ENCODE measurements at places on chromosomes 6 and 20.

DNA sequence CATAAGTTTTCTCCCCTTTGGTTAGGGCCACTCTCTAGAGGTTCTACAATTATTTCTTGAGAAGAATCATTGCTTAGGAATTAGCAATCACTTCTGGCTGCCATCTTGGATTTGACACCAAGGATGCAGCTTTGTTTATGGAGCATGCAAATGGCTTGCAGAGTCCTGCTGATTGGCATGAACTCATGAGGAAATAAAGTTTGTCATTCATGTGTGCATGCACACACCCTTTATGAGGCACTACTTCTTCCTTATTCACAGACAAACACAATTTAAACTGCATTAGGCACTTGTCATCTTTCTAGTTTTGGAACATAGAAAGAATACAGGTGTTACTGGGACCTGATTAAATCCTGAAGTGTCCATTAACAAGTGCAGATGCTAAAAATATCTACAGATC lies 42.5 kb upstream of the HIVEP2 start:
- no peak for DNase-seq

DNA sequence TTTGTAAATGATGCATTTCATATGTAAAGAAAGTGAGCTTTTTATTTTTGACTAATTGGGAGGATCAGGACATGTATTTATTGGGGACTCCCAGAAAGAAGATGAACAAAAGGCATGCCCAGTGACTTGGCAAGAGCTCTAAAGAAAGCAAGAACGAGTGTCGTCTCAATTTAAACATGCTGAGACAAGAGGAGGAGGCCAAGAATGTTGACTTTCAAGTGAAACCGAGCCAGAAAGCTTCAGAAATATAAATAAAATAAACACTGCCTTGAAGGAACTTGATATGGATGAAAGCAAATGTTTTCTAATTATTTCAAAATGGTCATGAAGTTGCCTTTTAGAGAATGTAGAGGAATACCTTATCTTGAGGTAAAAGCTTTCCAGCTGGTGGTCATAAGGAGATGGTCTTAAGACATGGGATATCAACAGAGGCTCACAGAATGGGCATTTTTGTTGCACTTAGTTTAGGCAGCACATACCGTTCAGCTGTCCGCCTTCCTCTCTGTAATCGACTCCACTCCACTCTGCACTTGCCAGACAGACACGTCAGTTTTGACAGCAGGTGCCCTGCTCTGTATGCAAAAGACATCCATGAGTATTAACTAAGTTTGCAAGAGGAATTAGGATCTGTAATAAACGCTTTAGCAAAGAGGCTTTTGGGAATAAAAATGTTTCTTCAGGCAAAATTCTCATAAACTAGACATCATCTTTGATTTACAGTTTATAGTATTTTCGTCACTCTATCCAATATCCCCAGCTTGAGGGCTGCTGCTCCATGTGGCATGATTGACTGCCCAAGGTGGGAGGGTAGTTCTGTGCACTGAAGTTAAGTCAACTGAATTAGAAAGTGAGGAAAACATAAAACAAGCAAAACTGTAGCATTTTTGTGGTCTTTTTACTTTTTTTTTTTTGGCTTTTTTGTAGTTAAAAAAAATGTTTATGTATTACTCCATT lies 613.1 kb downstream of the PKHD1 start:
- DNase-seq = peak; percentile 11

DNA sequence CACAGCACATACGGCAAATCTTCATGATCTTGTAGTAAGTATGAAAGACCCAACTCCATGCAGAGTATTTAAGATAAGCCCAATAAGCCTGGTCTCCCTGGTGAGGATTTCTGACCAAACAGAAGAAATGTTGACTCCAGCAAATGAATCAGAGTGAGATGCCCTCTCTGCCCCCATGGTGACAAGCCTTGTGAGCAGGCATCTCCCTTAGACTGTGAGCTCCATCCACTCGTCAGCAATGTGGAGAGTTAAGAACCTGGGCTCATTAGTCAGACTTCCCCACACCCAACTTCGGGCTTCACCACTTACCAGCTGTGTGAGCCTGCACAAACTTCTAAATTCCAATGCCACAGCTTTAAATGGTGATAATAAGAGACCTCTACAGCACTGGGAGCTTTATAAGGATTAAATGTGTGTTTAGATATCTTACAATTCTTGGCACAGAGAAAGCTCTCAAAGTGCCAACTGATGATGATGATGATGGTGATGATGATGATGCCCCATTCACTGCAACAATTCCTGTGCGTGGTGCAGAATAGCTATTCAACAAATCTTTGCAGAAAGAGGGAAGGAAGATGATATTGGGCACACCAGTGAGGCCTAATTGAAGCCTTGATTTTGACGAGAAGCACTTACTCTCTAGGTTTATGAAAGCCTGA lies 253.4 kb upstream of the TAB2 start:
- no peak for DNase-seq

- DNase-seq = no peak
Measured at GRCh38 chr20:63214514-63214913, 1.4 kb downstream of the YTHDF1 start.

- no peak for DNase-seq
Measured at GRCh38 chr20:34571753-34572152, 13.2 kb downstream of the MAP1LC3A start.

DNA sequence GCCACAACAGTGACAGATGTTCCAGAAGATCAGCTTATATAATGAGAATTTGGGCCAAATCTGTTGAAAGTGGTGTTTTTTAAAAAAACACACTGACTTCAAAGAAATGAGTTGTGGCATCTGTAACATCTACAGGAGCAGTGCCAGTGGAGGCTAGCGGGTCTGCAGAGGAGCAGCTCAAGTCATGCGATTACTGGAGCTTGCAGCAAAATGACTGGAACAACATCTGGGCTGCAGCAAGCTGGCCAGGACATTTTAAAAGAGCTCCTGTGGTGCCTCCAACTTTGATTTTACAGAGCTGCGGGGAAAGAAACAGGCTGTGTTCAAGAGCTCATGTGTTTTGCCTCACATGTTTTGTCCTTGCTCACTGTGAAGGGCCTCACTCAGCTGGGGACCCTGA lies 57.2 kb downstream of the TBX18 start:
- no peak for DNase-seq

GRCh38 chr20:48404598-48404997 lies 423.2 kb downstream of the PREX1 start:
- no peak for DNase-seq

- peak; percentile 89 for DNase-seq
Measured at GRCh38 chr20:19784511-19785172, 26.6 kb downstream of the RIN2 start.

GRCh38 chr6:26354162-26354561 lies 10.8 kb upstream of the BTN3A2 start:
- no peak for DNase-seq

DNA sequence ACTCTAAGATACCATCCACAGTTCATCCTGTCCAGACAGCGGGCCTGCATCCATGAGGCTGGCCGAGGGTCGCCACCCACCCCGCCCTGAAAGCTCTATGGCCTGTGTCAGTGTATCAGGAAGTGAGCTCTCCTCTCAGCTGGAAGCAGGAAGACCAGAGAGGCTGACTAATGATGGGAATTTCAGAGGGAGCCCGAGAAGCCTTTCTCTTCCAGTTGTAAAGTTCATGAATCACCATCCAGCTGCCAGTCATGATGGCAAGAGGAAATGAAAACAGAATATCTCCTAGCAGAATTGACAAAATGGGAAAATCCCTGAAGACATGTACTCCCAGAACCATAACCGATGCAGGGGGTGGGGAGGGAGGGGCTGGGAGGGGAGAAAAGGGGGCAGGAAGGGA lies 109.6 kb upstream of the RPS6KA2 start:
- peak; percentile 61 for DNase-seq

DNA sequence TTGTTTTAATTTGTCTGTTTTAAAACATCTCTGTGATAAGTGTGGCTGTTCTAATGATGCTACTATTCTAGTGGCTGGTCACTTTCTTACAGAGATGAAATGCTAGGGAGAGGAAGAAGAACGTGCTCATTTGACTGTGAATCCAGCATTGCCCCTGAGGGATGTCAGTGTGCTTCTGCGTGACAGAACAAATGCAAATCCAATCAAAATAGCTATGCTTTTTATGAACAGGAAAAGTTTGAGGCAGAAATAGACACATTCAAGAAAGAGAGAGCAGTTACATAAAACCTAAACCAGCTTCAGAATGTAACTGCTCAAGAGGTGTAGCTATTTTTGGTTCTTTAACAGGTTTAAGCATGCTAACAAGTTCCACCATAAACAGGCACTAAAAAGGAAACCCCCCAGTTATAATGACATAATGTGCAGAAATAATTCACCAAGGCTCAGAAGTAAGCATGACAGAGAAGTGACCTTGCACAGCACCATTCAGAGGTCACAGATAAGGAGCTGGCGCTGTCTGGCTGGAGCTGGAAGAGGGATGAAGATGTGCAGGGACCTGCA lies 385.3 kb downstream of the EPM2A start:
- no peak for DNase-seq

DNA sequence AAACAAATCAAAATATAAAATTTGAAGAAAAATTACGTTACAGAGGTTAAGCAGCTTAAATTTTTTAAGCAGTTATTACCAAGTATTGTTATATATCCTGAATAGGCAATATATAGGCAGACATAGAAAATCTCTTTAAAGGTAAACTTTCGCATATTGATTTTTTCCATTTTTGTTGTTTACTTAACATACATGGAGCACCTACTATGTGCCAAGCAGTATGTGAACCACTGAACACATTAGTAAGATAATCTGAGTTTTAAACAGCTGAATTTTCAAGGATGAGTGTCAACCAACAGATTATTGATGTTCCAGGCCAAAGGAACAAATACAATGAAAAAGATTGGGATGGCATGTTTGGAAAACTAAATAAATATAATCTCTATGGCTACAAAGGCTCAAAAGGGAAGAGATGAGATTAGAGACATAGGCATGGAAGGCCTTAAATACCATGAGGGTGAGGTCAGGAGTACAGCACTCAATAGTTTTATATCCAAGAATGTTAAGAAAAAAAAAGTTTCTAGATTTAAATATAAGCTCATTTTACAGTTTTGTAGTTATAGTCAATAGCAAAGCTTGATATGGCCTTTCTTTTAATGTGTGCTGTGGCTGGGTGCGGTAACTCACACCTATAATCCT lies 277.5 kb downstream of the PTPRK start:
- no peak for DNase-seq

GRCh38 chr20:59055302-59055701 lies 12.7 kb upstream of the PRELID3B start:
- no peak for DNase-seq

DNA sequence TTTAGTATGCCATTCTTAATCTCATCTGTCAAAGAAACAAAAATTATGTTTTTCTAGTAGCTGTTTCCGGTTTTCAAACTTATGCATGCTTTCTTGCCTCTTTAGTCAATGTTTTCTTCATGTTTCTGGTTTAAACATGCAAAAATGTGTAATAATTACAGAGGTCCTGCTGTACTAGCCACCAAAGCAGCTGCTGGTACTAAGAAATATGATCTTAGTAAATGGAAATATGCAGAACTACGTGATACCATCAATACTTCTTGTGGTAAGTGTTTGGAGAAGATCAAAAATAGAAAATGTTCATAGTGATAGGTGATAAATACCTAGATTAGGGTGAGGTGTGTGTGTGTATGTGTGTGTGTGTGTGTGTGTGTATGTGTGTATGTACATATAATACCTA lies 158.4 kb downstream of the MYO6 start:
- no peak for DNase-seq

- DNase-seq = no peak
Measured at GRCh38 chr20:9035126-9035525, 33.8 kb upstream of the PLCB4 start.

- DNase-seq = no peak
Measured at GRCh38 chr20:58717278-58718091, 24.9 kb downstream of the NPEPL1 start.

DNA sequence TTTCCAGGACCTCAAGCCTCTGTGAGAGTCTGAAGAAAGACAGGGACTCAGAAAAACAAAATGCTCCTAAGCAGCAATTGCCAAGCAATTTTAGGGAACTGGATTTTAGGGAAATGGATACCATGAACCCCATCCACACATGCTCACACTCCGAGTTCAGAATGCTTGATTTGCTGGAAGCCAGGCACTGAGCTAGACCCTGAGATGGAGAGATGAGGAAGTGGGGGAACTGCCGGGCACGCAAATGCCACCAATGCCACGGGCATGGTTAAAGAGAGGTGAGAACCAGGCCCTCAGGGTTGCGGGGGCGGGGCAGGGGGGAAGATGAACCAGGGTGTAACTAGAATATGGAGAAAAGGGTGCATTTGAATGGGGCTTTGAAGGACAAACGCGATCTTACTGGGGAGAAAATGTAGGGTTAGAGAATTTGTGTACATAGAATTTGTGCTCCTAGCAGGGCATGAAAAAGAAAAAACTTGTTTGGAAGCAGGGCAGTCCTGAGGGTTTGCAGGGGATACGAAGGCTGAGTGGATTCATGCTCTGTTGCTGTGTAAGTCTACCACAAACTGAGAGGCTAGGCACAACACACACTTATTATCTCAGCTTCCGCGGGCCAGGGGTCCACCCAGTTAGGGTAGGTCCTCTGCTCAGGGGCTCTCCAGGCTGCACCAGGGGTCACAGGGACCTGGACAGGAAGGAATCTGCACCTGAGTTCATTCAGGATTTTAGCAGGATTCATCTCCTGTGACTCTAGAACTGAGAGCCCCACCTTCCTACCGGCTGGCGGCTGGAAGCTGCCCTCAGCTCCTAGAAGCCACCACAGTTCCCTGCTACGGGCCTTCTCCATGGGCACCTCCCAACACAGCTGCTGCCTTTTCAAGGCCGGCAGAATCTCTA lies 108.0 kb downstream of the SNX5 start:
- no peak for DNase-seq

DNA sequence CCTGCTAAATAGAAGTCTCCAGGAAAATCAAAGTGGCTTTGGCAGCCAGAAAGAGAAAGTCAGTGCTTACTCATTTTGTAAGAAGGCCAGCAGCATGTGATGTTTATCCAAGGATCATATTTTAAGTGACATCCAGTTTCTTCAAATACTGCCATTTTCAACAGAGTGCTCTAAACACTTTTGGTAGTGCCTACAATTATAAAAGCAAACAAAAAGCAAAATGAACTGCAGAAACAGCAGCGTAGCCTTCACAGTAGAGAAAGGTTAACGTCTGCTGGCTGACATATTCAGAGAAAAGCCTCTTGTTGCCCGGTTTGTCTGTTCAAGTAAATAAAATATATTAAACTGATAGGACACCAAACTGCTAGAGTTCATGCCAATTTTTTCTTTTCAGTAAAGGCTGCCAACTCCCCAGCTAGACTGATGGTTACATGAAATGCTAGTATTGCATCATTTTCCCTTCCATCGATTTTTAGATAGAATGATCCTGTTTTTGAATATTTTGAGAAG lies 705.7 kb upstream of the SLC35B3 start:
- peak; percentile 41 for DNase-seq

GRCh38 chr20:15296422-15296821 lies 959.0 kb upstream of the FLRT3 start:
- no peak for DNase-seq

DNA sequence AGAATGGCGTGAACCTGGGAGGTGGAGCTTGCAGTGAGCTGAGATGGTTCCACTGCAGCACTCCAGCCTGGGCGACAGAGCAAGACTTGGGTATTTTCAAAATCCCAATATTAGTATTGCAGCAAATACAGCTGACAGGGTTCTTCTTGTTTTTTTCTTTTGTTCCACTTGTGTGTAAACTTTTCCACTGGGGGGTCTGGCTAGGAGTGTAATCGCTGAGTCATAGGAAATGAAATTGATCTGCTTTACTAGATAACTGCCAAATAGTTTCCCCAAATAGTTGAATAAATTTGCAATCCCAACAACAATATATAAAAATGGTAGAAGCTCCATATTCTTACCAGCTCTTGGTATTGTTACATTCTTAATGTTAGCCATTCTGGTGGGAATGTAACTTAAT lies 526.0 kb upstream of the SOX4 start:
- DNase-seq = no peak
